GM12865 (cell line): ENCODE measurements at places on chromosomes 7 and 10.

DNA sequence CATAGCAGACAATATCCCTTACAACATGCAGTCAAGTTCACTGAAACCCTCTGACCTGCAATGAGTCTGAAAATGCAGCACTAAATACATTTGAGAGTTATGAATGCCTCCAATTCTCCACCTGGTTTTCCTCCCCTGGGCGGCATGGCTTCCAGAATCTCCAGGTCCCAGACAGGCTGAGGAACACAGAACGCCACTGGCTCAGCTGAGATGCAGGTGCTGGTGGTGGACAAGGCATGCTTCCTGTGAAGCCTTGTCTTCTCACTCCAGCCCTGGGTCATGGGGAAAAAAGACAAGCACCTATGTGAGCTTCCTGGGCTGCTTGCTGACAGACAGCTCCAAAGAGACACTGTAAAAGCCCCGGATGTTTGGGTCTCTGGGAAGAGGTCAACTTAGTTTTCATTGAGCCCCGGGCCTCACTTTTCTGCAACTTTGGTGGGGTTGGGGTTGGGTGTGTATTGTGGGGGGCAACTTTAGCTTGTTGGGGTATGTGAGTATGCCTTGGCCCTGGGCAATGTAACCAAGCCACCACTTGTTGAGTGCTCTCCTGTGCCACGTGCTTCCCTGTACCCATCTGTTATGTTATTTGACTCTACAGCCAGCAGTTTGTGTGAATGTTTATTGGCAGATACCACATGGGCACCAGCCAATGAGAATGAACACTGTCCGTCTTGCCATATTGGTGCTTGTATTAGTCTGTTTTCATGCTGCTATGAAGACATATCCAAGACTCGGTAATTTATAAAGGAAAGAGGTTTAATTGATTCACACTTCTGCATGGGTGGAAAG is 127.8 kb downstream of the EMX2 start:
- no peak for DNase-seq

- DNase-seq, result no peak
These were observed 6.6 kb upstream of the TMEM184A start for GRCh38 chr7:1562597-1563051.

DNA sequence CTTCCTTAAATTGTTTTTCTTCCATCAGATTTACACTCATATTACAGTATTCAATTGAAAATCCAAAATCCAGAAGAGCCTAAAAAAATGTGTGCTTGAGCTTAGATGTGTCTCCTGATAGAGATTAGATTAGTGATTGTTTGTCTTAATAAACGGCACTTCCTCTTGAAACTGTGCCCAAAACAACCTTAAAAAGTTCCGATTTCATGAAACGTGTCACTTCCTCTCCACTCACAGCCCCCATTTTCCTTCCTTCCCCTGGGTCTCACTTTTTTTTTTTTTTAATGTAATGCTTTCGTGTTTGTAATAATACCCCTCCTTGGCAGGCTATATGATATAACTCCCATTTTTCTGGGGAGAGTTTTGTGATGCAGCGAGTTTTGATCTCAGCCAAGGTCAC is 114.8 kb upstream of the ADO start:
- peak; percentile 58 for DNase-seq

- DNase-seq, result no peak
These were observed 11.8 kb downstream of the TFEC start for GRCh38 chr7:116018731-116019130.

GRCh38 chr7:1592299-1592871 is 22.6 kb upstream of the PSMG3 start:
- DNase-seq, result no peak

GRCh38 chr10:84397735-84398144 is 69.4 kb downstream of the CCSER2 start:
- peak; percentile 9 for DNase-seq

- DNase-seq, result no peak
These were observed 97.6 kb downstream of the PTN start for GRCh38 chr7:137245890-137246289.

GRCh38 chr7:8462309-8462708 is 28.9 kb downstream of the NXPH1 start:
- no peak for DNase-seq

DNA sequence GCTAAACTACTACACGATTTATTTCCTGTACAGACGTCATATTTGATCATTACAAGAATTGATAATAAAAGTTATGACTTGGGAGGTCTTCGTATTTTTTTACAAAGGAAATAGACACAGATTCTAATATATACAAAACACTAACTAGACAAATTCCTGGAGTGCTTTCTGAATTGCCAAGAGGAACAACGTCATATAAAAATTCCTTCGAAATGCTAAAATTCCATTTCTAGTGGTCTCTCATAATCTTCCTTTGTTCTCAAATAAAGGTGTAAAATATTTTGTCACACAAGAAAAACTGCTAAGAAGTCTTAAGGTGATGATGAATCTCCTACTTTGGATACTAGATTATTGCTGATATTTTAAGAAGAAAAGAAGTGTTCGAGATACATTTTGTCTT is 85.4 kb downstream of the CDK6 start:
- DNase-seq, result no peak

GRCh38 chr10:1359626-1359955 is 303.4 kb downstream of the WDR37 start:
- no peak for DNase-seq

DNA sequence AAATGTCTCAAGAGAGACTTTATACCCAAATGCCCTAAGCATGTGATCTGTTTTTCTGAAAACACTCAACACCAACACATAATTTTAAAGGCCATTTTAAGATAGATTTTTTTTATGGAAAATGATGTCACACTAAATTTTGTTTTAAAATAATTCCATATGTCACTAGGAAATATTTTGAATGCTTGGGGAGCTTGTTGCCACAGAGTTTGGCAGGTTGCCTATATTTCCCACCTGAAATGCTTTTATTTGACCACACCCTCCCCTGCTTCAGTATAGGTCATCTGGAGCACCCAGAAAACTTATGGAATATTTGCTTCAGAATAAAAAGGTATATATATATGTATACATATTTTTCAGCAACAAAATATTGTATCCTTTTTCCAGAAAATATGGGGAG is 180.0 kb upstream of the ANK3 start:
- DNase-seq, result no peak
